Stimulated activated CD8-positive, alpha-beta memory T cell treated with anti-CD3 and anti-CD28 coated beads, Interleukin-15, amount 100 ng/mL, for 24 hours (primary cell): ENCODE measurements at places on chromosomes 6 and 20.

DNA sequence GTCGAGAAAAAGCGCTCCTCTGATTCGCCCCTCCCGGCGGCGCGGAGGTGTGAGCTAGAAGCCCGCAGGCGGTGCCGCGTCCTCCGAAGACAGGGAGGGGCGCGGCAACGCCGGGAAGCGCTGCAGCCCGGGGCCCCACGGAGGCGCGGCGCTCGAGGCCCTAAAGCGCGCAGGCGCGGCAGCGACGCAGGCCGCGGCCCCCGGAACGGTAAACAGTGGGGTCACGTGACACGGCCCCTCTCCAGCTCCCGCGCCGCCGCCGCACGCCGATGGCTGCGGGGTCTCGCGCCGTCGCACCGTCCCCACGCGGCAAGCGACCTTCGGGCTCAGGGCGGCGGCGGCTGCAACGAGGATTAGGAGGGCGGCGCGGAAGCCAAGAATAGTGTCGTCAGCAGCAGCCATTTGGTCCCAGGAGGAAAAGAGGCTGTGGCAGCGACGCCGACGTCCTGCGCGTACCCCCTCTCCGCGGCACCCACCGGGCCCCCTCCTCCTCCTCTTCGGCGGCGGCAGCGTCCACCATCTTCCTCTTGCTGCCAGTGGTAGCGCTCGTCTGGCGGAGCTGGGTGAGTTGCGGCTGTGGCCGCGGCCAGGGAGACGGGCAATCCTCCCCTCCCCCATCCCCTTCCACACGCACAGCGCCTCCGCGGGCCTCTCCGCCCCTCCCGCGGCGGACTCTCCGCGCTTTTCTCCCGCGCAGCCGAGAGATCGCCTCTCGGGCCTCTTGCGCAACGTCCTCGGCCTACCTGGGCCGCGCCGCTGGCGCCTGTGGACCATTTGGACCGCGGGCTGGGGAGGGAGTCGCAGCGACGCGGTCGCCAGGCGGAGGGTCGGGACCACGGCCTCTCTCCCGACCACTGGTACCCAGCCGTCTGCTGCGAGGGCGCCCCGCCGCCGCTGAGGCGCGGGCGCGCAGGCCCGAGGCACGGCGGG is at the start of gene PHF3:
TSS of gene PHF3 (plus strand) at position 215 of the 930 bp plus-strand sequence. CDS start 10,750 bp downstream, outside the sequence.
- DNase-seq, result peak; percentile 87

- DNase-seq, result no peak
These were observed 35.9 kb downstream of the RIPOR3 start for GRCh38 chr20:50655311-50655880.

GRCh38 chr6:21321076-21321475 is 272.5 kb upstream of the SOX4 start:
- DNase-seq, result no peak

DNA sequence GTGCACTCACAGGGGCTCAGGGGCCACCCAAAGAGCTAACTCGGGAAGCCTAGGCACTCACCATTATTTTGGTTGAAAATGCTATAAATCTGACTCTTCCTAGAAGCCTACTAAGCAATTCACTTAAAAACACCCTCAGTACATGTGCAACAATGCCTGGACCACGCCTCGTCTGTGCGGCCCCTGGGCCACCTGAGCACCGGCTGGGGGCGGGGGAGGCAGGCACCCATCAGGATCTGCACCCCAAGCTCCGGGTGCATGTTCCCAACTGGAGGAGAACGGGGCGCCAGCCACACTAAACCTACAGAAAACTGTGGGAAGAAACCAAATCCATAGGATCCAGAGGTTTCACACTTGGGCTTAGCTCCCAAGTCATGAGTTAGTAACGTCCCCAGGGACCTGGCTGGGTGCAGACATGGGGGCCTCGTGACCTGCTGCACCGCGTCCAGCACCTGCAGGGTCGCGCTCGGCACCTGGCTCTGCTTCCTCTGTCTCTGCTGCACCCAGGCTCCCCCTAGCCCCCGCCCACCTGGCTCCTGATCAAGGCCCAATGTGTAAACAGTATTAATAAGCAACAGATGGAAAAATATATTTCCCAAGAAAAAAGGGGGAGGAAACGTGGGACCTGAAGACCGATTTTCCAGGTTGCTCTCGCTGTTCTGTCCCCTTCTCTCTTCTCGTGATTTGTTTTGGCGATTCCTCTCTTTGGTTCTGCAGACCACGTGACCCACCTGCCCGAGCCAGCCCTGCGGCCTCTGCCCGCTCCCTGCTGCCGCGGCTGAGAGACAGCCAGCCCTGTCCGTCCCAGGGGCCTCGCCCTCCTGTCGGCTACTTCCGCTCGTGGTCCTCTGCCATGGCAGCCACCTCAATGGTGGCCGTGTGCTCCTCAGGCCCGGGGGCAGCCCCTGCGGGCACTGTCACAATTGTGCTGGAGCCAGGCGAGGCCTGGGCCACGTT is 15.5 kb upstream of the HELZ2 start:
- no peak for DNase-seq

DNA sequence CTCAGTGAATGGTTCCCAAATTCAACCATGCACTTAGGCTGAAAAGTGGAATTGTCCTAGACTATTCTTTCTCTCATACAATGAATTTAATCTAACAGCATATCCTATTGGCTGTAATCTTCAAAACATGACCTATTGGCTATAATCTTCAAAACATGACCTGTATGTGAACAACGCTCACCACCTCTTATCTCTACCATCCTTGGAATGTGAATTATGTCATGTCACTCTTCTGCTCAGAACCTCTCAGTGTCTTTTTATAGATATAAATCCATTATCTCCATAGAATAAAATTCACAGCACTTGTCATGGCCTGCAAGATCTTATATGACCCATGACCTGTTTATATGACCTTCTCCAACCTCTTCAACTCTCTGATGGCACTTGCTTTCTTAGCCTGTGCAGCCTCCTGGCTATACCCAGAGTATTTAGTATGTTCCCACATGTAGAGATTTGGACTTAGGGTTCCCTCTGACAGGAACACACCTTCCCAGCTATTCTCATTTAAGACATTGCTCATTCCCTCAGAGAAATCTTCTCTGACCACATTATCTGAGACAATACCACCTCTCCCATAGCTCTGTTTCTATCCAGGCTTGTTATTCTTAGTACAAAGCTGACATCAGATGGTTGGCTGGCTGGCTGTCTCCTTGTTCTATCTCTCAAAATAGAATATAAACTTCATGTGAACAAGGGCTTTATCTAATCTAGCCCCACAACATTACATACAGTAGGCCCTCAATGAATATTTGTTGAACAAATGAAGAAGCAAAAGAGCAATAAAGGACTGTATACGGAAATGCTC is 275.0 kb upstream of the PREP start:
- DNase-seq, result no peak

DNA sequence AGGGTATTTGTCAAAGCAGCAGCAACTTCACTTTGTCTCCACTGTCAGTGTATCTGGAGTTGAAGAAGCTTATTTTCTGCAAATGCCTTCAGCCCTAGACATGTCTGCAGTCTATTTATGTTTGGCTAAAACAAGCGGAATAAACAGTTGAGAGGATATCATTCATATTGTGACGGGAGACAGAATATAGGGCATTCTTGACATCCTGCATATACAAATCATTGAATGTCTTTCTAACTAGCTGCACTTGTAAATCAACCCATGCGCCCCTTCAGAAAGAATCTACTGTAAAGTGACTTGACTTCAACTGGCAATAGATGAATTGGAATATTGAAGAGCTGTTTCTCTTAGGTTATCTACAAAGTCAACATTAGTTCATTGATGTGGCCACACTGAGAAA is 258.9 kb downstream of the TSHZ2 start:
- DNase-seq, result no peak

DNA sequence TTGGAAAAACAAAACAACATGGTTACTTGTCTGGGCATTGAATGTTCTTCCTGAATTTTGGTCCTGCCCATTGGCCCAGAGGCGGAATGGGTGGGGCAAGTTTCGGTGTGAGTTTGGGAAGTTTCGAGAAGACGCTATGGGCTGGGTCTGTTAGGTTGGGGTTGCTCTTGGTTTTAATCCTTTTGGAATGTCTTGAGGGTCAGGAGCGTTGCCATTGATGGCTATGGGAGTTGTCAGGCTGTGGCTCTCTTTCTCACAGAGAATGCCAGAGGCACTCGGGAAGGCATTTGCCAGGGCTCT is 135.0 kb downstream of the LRRC1 start:
- no peak for DNase-seq

DNA sequence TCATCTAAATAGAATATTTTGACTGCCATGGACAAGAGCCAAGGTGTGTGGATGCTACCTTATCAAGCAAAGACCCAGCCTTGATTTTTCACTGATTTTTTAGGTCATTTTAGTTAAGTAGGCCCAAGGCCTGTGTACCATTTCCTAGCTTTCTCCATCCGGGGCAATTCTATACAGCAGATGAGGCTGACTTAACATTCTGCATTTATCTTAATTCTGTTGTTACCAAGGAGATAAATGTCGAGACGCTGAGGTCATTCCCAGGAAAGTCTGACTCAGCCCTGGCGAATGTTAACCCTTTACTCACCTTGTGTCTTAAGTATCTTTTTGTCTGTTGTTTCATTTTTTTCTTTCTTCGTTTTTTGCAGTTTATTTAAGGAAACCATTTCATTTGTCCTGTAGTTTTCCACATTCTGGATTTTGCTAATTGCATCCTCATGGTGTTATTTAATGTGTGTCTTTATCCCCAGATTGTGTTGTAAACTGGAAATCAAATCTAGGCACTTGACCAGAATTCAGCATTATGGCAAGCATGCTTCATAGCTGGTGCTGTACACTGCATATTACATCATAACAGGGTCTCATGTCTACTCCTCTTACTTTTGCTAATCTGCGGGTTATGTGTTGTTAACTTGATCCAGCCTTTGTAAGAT is 277.0 kb downstream of the CDKAL1 start:
- no peak for DNase-seq

- DNase-seq, result no peak
These were observed 36.9 kb downstream of the KCNQ2 start for GRCh38 chr20:63435552-63435951.

DNA sequence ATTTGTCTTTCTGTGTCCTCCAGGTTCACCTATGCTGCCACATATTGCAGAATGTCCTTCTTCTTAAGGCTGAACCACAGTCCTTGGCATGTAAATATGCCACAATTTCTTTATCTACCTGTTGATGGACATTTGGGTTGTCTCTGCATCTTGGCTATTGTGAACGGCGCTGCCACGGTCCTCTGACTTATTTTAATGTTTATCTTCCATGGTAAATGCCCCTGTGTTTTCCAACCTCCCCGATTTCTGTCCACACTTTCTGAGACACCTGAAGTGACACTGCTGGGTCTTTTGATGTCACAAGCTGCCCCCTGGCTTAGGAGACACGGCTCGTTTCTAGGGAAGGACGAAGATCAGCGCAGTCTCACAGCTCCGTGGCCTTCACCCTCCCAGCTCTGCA is 128.3 kb upstream of the PDE10A start:
- no peak for DNase-seq

DNA sequence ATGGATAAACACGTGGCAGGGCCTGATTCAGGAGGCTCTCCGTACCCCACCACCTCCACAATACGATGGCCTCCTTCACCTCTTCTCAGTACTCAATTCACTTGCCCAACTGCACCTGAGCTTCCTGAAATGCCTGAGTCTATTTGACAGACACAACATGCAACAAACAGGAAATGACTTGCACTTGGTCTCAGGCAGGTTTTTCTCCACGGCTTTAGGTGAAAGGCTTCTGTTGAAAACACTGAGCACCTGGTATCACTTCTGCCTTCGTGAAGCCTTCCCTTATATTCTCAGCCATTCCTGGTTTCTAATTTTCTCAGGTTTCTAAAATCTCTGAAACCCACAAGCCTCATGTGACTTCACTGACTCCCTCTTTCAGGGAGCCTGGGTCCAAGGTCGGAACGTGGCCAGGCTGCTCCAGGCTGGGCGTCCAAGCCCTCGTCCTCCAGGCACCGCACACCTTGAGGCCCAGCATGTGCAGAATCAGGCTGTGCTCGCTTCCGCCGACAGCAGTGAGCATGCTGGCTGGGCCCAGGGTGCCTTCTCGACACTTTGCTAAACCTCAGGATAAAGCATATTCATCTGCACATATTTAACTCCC is 34.7 kb downstream of the TAF4 start:
- no peak for DNase-seq

DNA sequence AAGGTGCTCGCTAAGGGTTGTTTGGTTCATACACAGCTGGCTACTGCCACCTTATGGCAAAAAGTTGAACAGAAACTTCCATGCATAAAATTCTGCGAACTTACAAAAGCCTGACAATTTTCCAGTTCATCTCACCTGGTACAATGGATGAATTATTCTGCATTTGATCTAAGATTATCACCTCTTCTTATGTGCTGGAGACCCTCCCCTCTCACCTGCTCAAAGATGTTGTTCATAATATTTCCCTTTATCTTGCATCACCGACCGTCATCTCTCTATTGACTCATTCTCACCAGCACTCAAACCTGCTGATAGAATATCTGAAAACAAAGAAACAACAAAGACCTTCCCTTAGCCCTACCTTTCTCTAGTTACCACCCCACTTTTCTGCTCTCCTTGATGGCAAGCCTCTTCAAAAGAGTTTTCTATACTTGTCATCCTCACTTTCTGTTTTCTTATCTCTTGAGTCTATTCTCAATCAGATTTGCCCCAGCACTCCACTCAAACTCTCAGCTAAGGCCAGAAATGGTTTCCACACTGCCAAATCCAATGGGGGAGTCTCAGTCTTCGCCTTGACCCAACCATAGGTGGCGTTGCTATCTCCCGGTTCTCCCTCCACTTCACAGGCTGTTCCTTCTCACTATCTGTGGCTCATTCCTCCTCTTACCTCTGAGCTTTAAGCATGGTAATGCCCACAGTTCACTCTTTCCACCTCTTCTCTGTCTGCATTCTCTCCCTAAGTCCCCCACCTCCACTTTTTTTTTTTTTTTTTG is 25.8 kb downstream of the SNRNP48 start:
- DNase-seq, result no peak

GRCh38 chr6:65155083-65155482 is 551.9 kb downstream of the EYS start:
- DNase-seq, result no peak

DNA sequence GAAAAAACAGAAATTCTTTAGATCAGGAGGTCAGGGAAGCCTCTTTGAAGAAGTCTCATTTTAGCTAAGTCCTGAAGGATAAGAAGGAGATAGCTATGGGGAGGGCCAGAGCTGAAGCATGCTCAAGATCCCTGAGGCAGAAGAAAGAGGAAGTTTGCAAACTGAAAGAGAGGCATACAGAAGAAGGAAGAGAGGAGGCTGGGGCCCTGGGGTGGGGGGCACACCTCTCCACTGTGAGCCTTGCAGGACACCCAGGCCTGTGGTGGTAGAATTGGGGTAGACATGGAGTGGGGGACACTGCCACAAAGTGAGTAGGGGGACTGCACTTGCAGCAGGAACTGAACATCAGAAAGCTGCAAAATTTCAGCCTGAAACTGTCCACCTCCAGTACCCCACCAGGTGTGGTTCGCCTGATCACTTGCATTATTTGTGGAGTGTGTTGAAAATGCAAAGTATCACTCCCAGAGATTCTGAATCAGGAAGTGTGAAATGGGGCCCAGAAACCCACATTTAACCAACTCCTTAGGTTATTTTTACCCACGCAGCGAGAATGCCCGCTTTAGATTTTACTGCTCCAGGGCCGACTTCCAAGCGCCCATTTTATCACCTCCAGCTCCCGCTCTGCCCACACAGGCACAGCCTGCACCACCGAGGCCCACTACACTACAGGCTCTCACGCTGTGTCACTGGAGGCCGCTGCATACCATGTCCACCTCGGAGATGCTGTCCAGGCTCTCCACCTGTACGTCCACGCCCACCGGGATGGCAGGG is 44.0 kb downstream of the GABRR2 start:
- no peak for DNase-seq
